ENCODE measurements at places on chromosomes 7 and 10. TPM values are rescaled to one million over a fixed set of nuclear protein-coding genes. Genes with fewer than 3 reads are reported as not detected.

Gene ELFN1
- 0.38 TPM for total RNA-seq

Gene BZW2
- 97.8 TPM for total RNA-seq

Gene GIMAP8
- not detected for total RNA-seq

Gene GRID2IP
- total RNA-seq, result not detected

Gene IFIT1B
- total RNA-seq, result not detected

Gene PON3
- total RNA-seq, result 31.0 TPM

Gene ODAD2
- not detected for total RNA-seq

Gene LSM5
- 99.6 TPM for total RNA-seq

Gene GPR15LG
- not detected for total RNA-seq

Gene PAPSS2
- 20.0 TPM for total RNA-seq

Gene EEF1AKMT2
- total RNA-seq, result 18.0 TPM

Gene UBN2
- total RNA-seq, result 1.9 TPM

Gene SPDYE5
- not detected for total RNA-seq

Gene RSPH10B2
- not detected for total RNA-seq

Gene OR2A42
- total RNA-seq, result not detected

Gene ZNF316
- 13.9 TPM for total RNA-seq

Gene SDK1
- 0.72 TPM for total RNA-seq

Gene FANK1
- total RNA-seq, result 2.8 TPM

Gene SLC18A2
- 0.03 TPM for total RNA-seq

Gene ZNF398
- 8.0 TPM for total RNA-seq

Gene COL26A1
- total RNA-seq, result 0.36 TPM

Gene ADRB1
- 1.1 TPM for total RNA-seq

Gene OR2A7
- not detected for total RNA-seq

Gene ZPBP
- not detected for total RNA-seq

Gene LBX1
- not detected for total RNA-seq

Gene HTR5A
- not detected for total RNA-seq

Gene GHRHR
- not detected for total RNA-seq

Gene CLIP2
- total RNA-seq, result 11.7 TPM

Gene ASZ1
- not detected for total RNA-seq

Gene JCAD
- total RNA-seq, result 11.2 TPM

Gene AMZ1
- 0.03 TPM for total RNA-seq

Gene PCLO
- total RNA-seq, result 0.88 TPM

Gene TMEM273
- total RNA-seq, result not detected

Gene PIK3CG
- not detected for total RNA-seq

Gene ARHGAP12
- 25.8 TPM for total RNA-seq

Gene TMEM184A
- total RNA-seq, result 6.7 TPM

Gene GFRA1
- 10.0 TPM for total RNA-seq

Gene MACC1
- not detected for total RNA-seq

Gene PROSER2
- total RNA-seq, result 41.8 TPM

All from A549 treated with GW870086 at 1 μM for 4 hours (cell line).